GM03348 (cell line): ENCODE measurements at places on chromosomes 5 and 9.

GRCh38 chr9:99601571-99602111 lies 220.0 kb upstream of the NR4A3 start:
- no peak for DNase-seq

DNA sequence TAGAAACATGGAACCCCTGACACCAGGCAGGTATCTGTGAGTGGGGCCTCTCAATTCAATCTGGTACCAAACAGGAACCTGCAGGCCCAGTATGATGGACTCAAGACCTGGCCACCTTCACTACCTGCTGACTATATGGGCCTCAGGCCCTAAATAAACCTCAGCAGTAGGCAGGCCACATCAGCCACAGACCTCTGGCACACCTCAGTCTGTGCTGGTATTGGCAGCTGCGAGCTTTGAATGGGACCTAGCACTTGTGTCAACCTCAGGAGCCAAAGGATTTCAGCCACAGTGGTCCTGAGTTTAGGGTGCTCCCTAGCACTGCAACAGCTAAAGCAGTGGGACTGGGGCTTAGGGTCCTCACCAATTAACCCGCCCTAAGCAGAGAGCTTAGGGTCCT lies 325.5 kb downstream of the ZNF608 start:
- DNase-seq: no peak

DNA sequence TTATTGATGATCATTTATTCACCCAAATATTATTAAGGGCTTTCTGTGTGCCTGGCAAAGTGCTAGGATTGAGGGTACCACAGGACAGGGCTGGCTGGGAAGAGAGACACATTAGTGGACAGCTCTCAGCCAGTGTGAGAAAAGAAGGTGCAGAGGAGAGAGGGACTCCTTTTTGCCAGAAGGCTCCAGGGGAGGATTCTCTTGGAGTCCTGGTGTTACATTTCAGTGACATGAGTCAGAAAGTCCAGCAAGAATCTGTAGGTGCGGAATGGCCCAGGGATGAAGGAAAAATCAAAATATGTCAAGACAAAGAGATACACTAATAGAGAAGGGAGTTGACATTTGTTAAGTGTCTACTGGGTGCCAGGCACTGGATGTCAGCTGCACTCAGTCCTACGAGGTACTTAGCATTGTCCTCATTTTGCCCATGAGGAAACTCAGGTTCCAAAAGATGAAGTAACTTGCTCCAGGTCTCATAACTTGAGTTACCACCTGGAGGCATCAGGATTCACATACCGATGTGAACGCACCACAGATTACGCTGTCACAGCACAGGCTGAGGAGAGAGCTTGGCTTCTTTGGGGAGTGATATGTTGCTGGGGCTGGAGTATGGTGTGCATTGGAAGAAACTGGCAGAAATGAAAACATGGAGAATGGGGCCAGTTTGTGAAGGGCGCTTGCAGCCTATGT lies 60.5 kb downstream of the RASGRF2 start:
- DNase-seq: no peak

DNA sequence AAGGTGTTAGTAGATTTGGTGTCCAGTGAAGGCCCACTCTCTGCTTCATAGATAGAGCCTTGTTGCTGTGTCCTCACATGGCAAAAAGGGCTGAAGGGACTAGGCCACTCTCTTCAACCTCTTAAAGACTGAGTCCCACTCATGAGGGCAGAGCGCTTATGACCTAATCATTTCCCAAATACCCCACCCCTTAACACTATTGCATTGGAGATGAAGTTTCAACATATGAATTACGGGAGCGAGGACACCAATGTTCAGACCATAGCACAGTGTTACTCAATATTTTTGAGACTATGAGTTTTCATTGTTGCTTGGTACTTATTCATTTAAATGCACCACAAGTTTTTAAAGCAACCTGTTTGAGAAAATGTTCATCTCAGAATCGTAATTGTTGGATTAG lies 8.8 kb upstream of the OTULINL start:
- no peak for DNase-seq

- DNase-seq: no peak
These were observed 11.7 kb downstream of the MLLT3 start for GRCh38 chr9:20610591-20610990.

DNA sequence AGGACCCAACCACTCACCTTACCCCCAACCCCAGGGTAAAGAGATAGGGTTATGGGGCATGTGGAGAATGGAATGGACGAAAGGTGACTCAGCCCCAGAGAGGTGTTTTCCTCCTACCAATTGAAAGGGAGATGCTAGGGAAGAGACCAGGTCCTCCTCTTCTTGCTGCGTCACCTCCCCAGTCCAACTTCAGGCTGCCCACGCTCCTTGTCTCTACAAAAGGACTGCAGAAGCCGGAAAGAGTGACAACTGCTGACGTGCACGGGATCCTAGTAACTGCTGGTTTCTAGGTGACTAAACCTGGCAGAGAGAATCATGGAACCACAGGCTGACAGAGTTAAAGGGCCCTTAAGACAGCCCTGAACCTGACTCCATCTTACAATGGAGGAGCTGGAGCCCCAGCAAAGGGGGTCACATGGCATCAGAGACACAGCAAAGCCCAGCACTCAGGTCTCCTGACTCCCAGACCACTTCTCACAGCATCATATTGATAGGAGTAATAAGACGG lies 2.2 kb downstream of the GPX3 start:
- no peak for DNase-seq
